ENCODE measurements at places on chromosomes 5 and 9. TPM values are rescaled to one million over a fixed set of nuclear protein-coding genes. Genes with fewer than 3 reads are reported as not detected.

The C9orf50 gene
- total RNA-seq: not detected

The IL13 gene
- total RNA-seq: not detected

The RASA1 gene
- total RNA-seq: 75.9 TPM

The KCNMB1 gene
- total RNA-seq: not detected

The ORM1 gene
- total RNA-seq: not detected

The COL5A1 gene
- total RNA-seq: 56.0 TPM

The LAMC3 gene
- total RNA-seq: not detected

The MZB1 gene
- not detected for total RNA-seq

The CBY3 gene
- not detected for total RNA-seq

The ARHGEF37 gene
- total RNA-seq: 0.11 TPM

The PAPPA gene
- 4.7 TPM for total RNA-seq

The MOB3B gene
- total RNA-seq: not detected

The SLC6A7 gene
- not detected for total RNA-seq

The SLC28A3 gene
- total RNA-seq: 0.13 TPM

The CPLANE1 gene
- 19.1 TPM for total RNA-seq

The PCDHGB7 gene
- total RNA-seq: 0.52 TPM

The PCDHGA4 gene
- total RNA-seq: 4.4 TPM

The ZNF883 gene
- 1.0 TPM for total RNA-seq

The RNF130 gene
- total RNA-seq: 30.0 TPM

The PDLIM4 gene
- 153 TPM for total RNA-seq

The CYLC2 gene
- not detected for total RNA-seq

The ABLIM3 gene
- total RNA-seq: 75.5 TPM

The C9orf152 gene
- not detected for total RNA-seq

The ACTBL2 gene
- not detected for total RNA-seq

The TIMD4 gene
- not detected for total RNA-seq

The MYORG gene
- 1.2 TPM for total RNA-seq

The GABRA1 gene
- not detected for total RNA-seq

The C9orf153 gene
- total RNA-seq: not detected

The RNF183 gene
- not detected for total RNA-seq

The RASGEF1C gene
- total RNA-seq: not detected

The FAM169A gene
- 2.4 TPM for total RNA-seq
